Panc1 (cell line): ENCODE measurements at places on chromosomes 7 and 10. TPM values are rescaled to one million over a fixed set of nuclear protein-coding genes. Genes with fewer than 3 reads are reported as not detected.

NODAL gene
- not detected for total RNA-seq

CHRM2 gene
- not detected for total RNA-seq

UBE2D1 gene
- total RNA-seq: 21.0 TPM

FAM221A gene
- 8.4 TPM for total RNA-seq

C10orf143 gene
- total RNA-seq: 1.0 TPM

TAS2R3 gene
- 0.49 TPM for total RNA-seq

SLC29A3 gene
- total RNA-seq: 7.6 TPM

GPR26 gene
- not detected for total RNA-seq

CNTNAP2 gene
- total RNA-seq: 0.03 TPM

GRCh38 chr7:19327018-19327417 is 181.8 kb upstream of the FERD3L start:
- no peaks in the 10 kb centered on the region for H3K36me3 ChIP-seq
- H3K27ac ChIP-seq: no peak overlapping the region
- no peaks in the 10 kb centered on the region for H3K4me1 ChIP-seq
- H3K27me3 ChIP-seq: no peaks in the 10 kb centered on the region
- H3K4me3 ChIP-seq: no peak overlapping the region

- H3K4me1 ChIP-seq: no peaks in the 10 kb centered on the region
- H3K4me3 ChIP-seq: no peak overlapping the region
- no peaks in the 10 kb centered on the region for H3K36me3 ChIP-seq
- no peak for DNase-seq
- H3K27me3 ChIP-seq: no peaks in the 10 kb centered on the region
- no peak overlapping the region for H3K27ac ChIP-seq
Measured at GRCh38 chr10:8114741-8115617, 60.5 kb downstream of the GATA3 start.

DNA sequence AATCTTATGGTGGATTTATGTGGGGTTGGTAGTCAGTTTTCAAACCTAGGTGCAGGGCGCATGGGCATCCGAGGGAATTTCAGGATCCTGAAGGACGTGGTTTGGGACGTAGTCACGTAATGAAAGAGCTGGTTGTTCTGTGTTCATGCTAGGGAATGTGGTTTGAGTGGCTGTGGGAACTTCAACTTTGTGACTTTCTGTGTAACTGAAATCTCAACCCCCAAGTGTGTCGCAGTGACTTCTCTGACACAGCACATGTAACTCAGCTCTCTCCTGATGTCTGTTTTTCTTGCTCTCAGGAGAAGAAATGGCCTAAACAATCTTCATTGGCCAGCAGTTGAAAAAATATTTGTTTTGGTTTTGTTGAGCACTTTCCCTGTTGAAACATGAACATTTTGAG is 199.0 kb downstream of the PTEN start:
- DNase-seq: no peak
- H3K4me3 ChIP-seq: no peak overlapping the region
- no peaks in the 10 kb centered on the region for H3K27me3 ChIP-seq
- H3K4me1 ChIP-seq: no peaks in the 10 kb centered on the region
- H3K27ac ChIP-seq: peak overlapping the region; percentile 44; the same call in 1 of the 2 replicates

GRCh38 chr10:123751342-123752134 is 85.4 kb downstream of the GPR26 start:
- no peaks in the 10 kb centered on the region for H3K4me1 ChIP-seq
- no peak for DNase-seq
- no peaks in the 10 kb centered on the region for H3K36me3 ChIP-seq
- H3K27ac ChIP-seq: no peak overlapping the region
- H3K27me3 ChIP-seq: peaks cover 16% of the 10 kb centered on the region

DNA sequence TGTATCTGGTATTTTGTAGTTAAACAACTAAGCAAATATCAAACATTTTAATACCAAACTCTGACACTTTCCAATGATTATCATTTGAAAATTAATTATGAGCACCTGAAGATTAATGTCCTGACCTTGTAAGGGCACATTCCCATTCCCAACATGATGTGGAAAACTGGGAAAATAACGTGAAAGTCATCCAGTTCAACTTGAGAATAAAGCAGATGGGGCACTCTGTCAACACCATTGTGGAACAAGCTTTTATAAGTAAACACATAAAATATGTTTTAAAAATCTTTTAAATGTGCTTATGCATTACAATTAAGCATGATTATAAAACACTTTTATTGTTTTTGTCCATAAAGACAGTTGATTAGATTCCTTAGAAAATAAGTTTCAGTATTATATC is 14.1 kb downstream of the STEAP2 start:
- H3K36me3 ChIP-seq: no peaks in the 10 kb centered on the region
- H3K4me1 ChIP-seq: no peaks in the 10 kb centered on the region
- no peaks in the 10 kb centered on the region for H3K27me3 ChIP-seq
- no peak for DNase-seq
- H3K4me3 ChIP-seq: no peak overlapping the region

DNA sequence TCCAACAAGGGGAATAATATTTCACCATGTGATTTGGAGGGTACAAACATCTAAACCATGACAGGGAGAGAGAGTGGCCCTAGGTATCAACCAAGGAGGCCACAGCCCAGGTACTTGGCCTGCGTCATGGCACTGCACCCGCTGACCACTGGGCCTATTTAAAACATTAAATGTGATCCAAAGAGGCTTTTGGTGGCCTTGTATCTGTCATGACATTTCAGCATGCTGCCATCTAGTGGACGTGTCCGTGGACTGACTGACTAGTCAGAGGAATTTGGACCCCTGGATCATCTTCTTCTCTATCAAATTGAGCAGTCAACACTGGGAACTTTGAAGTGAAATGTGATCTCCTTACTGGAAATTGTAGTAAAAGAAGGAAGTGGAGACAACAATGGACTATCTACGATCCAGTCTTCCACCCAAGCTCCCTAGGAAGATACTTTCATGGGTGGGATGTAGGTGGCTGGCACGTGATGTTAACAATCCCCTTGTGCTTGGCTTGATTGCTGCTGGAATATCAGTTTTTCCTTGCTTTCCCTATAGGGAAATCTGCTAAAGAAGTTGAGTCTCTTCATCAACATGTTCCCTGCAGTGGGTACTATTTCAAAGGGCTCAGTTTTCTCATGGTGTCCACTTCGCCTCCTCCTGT is 24.6 kb upstream of the ITGA8 start:
- H3K4me3 ChIP-seq: no peak overlapping the region
- peak; percentile 13 for DNase-seq
- H3K4me1 ChIP-seq: no peaks in the 10 kb centered on the region
- no peaks in the 10 kb centered on the region for H3K36me3 ChIP-seq
- H3K27ac ChIP-seq: no peak overlapping the region
- no peaks in the 10 kb centered on the region for H3K27me3 ChIP-seq

DNA sequence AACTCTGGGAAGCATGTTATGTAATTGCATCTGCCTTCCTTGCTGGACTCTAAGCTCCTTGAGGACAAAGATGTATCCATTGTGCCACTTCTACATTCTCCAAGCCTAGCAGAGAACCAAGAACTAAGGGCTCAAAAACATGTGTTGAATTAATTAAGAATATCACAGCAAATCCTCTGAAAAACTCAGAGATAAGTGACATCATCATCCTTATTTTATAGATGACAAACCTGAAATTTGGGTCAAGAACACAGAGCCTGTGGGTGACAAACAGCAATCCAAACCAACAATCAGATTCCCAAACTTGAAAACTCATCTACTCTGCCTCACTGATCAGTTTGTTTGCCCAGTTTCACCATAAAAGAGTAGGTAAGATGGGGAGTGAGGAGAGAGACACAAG is 503.6 kb upstream of the LRRN3 start:
- H3K4me3 ChIP-seq: no peak overlapping the region
- H3K27ac ChIP-seq: no peak overlapping the region
- H3K36me3 ChIP-seq: no peaks in the 10 kb centered on the region
- no peaks in the 10 kb centered on the region for H3K4me1 ChIP-seq
- no peaks in the 10 kb centered on the region for H3K27me3 ChIP-seq
- DNase-seq: no peak

GRCh38 chr7:34622771-34623250 is 35.2 kb upstream of the NPSR1 start:
- DNase-seq: no peak
- H3K4me1 ChIP-seq: no peaks in the 10 kb centered on the region
- H3K27ac ChIP-seq: no peak overlapping the region
- no peaks in the 10 kb centered on the region for H3K36me3 ChIP-seq

DNA sequence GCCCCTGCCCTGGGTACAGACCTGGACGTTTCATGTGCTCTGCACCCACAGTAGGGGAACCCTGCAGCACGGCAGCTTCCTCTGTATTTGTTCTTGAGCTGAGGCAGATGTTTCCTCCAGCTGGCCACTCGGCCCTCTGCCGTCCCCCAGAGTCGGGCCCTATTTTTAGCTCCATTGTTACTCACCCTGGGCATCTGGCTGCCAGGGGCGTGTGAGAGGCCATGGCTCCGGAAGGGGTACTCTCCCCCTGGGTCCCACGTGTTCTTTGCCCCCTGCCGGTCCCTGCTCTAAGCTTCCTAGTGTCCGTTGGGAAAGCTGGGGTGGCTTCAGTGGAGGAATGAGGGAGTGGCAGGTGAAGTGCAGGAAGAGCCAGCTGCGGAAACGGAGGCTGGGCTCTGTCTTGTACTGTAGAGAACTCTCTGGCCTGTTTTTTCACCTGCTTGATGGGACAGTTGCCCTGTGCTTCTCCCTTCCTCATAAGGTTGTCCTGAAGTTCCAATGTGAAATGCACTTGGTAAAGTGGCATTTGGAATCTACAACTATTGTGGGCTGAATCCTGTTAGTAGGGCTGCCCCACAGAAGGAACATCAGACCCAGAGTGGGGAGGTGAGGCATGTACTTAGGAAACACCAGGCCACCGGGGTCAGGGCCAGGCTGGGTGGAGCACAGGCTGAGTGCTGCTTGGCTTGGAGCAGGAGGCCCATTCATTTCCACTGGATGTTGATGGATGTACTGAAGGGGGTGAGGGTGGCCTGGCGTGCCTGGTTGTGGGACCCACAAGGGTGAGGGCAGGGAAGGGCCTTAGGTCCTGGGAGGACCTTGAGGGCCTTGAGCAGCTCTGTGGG is 30.6 kb downstream of the PALD1 start:
- no peak overlapping the region for H3K4me3 ChIP-seq
- no peak overlapping the region for H3K27ac ChIP-seq
- DNase-seq: no peak
- no peaks in the 10 kb centered on the region for H3K27me3 ChIP-seq

DNA sequence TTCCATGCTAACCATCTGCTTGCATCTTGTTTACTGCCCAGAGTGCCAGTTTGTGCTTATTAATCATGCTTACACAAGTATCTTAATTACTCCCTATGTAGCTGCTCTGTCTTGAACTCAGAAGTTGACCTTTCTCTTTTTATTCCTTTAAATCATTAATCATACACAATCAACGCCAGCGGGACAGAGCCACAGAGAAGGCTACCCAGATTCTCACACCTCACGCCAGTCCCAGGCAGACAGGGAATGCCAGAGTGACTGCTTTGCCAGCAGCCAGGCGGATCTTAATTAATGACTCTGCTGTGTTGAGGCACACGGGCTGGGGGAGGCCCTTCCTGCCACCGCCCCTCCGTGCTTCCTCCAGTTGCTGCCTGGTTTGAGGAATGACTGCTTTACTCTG is 229.4 kb downstream of the LRMDA start:
- no peak for DNase-seq
- no peaks in the 10 kb centered on the region for H3K36me3 ChIP-seq
- H3K4me3 ChIP-seq: no peak overlapping the region
- H3K27ac ChIP-seq: no peak overlapping the region

- H3K27me3 ChIP-seq: no peaks in the 10 kb centered on the region
- H3K4me3 ChIP-seq: peak overlapping the region; percentile 75
- H3K4me1 ChIP-seq: peaks cover 32% of the 10 kb centered on the region
- H3K27ac ChIP-seq: peak overlapping the region; percentile 75
- no peak for DNase-seq
Measured at GRCh38 chr7:39624442-39624807, 1.1 kb downstream of the RALA start.

- no peak overlapping the region for H3K4me3 ChIP-seq
- peak overlapping the region; percentile 29; the same call in 1 of the 2 replicates for H3K27ac ChIP-seq
- H3K4me1 ChIP-seq: peaks cover 4% of the 10 kb centered on the region; the same call in 1 of the 2 replicates
- DNase-seq: no peak
Measured at GRCh38 chr7:155885167-155886155, 73.2 kb upstream of the SHH start.

GRCh38 chr7:90726623-90727022 is 130.5 kb downstream of the CDK14 start:
- H3K27me3 ChIP-seq: no peaks in the 10 kb centered on the region
- no peaks in the 10 kb centered on the region for H3K4me1 ChIP-seq
- no peak overlapping the region for H3K27ac ChIP-seq
- no peak for DNase-seq

DNA sequence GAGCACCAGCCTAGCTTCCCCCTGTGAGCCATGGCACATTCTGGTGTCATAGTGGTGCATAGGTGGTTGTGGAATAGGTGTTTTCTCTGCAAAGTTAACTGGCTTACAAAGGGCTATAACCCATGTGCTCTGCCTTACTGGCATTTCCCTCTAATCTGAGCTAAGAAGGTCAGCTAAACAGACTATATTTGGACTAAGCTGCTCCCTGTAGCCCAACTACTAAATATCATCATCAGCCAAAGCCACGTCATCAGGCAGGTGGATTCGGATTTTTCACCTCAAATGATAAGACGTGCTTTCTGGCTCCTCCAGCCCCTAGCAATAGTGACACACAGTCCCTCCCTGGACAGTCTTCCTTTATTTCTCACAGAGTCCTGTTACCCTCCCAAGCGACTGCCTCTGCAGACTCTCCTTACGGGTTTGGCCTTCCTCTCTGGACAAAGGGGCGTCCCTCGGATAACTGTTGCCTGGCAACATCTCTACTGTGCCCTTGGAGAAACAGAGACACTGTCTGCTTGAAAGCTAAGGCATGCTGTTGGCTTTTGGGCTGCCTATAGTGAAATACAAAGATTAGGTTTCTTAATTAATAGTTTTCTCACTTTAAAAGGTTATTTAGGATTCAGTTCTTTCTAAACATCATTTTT is 9.1 kb downstream of the SLC13A4 start:
- H3K27me3 ChIP-seq: no peaks in the 10 kb centered on the region
- H3K4me3 ChIP-seq: no peak overlapping the region
- peaks cover 18% of the 10 kb centered on the region; the same call in 1 of the 2 replicates for H3K4me1 ChIP-seq

DNA sequence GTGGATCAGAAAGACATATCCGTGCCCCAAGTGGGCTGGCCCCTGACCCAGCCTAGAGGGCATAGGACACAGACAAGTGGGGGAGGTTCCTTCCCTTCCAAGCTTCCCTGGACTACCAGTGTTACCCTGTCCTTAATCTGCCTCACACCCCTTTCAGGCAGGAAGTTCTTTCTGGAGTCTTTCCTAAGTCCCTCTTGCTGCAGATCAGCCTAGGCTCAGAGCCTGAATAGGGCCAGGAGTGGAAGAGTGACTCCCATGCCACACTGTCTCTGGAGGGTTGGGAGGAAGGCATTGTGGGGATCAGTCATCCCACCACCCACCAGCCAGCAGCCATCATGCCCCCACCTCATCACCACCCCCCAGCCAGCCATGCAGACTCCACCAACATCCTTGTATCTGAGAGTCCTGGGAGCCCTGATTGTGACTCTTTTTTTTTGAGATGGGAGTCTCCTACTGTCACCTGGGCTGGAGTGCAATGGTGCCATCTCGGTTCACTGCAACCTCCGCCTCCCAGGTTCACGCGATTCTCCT is 22.6 kb downstream of the POLL start:
- H3K4me1 ChIP-seq: no peaks in the 10 kb centered on the region; the same call in 1 of the 2 replicates
- no peak for DNase-seq
- H3K27ac ChIP-seq: no peak overlapping the region
- H3K27me3 ChIP-seq: peaks cover 7% of the 10 kb centered on the region
- no peaks in the 10 kb centered on the region for H3K36me3 ChIP-seq
